ENCODE measurements at places on chromosomes 11 and 22.
A peak's percentile ranks its signal among the peaks of the same experiment; 100 is the strongest.

GRCh38 chr11:118497831-118498230 is 29.4 kb upstream of the TTC36 start:
- no peak for DNase-seq

DNA sequence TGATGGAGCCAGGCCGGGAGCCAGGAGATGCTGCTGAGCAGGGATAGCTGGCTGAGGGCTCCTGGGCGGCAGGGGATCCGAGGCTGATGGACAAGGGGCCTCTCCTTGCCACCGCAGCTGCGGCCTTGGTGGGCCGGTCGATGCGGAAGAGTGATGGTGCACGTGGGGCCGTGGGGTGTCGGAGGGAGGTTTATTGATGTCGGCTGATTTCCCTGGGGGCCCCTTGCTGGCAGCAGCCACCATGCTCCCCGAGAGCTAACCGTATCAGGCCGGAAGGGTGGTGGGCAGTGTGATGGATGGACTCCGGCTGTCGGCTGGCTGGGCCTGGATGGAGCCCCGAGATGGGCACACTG is 31.0 kb upstream of the CCDC188 start:
- no peak for DNase-seq

DNA sequence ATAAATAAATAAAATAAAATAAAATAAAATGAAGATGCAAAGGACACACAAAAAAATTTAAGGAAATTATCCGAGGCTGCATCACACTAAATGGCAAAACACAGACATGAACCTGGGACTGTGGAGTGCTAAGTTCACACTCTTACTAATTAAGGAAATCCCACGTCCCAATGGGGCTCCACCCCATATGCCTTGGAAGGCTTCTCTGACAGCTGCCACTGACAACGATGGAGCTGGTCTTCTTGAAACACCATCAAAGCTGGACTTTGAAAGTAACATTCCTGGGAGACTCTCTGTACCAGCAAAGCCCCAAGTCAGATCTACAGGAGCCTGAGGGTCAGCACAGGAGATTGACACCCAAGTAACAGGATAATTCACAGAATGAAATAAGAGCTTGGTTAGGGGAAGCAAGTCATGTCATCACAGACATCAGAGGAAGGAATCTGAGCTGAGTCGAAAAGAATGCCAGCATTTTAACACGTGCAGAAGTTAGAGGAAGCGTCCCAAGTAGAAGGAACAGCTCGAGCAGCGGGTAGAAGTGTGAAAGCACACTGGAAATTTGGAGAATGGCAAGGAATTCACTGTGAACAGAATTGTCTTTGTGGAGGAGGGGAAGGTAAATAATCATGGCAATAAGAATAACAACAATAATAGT is 13.8 kb downstream of the TPST2 start:
- no peak for DNase-seq

GRCh38 chr11:16178273-16178672 is 178.1 kb downstream of the SOX6 start:
- DNase-seq = no peak

DNA sequence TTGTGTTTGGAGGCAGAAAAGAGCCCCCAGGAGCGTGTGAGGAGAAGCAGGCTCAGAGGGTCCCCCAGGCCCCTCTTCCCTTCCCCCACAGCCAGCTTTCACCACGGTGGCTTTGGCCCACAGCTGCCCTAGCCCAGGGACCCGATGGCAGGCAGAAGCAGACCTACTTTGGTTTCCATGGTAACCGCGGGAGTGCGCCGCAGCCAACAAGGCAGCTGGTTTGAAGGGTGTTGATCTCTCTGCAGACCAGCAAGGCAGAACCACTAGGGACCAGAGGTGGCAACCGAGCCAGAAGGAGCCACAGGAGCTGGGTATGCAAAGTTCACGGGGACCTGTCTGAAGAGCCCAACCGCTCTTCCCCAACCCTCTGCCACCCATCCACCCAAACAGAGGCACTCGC is 69.4 kb downstream of the BUD13 start:
- peak; percentile 54 for DNase-seq

- no peak for DNase-seq
These were observed 80.2 kb downstream of the TBC1D22A start for GRCh38 chr22:46842606-46843005.

DNA sequence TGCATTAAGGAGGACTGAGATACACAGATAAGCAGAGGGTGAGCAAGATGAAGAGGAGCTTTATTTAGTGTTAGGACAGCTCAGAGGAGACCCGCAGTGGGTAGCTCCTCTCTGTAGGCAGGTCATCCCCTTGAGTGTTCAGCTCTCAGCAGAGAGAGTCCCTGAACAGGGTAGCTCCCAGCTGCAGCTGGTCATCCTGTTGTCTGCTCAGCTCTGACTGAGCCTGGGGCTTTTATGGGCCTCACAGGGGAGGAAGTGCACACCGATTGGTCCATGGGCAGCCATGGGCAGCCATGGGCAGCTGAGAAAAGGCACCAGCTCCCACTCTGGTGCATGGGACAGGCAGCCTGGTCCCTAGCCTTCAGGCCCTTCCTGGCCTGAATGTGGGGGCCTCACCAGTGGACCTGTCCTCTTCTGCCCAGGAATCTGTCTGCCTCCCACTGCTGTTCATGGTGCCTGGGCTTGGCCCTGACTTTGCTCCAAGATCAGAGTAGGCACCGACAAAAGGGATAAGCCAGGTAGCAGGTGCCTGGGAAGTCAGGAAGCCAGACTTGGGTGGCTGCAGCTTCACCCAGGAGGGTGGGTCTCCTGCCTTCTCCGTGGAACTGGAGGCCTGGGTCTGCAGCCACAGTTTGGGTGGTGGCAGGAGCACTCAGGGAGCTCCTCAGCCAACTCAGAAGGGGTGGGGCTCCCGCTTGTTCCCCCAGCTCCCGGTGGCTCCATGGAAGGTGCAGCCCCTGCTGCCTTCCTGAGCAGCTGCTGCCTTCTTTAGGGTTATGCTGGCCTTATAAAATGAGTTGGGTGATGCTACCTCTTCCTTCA is 54.7 kb downstream of the MYEOV start:
- DNase-seq = no peak

DNA sequence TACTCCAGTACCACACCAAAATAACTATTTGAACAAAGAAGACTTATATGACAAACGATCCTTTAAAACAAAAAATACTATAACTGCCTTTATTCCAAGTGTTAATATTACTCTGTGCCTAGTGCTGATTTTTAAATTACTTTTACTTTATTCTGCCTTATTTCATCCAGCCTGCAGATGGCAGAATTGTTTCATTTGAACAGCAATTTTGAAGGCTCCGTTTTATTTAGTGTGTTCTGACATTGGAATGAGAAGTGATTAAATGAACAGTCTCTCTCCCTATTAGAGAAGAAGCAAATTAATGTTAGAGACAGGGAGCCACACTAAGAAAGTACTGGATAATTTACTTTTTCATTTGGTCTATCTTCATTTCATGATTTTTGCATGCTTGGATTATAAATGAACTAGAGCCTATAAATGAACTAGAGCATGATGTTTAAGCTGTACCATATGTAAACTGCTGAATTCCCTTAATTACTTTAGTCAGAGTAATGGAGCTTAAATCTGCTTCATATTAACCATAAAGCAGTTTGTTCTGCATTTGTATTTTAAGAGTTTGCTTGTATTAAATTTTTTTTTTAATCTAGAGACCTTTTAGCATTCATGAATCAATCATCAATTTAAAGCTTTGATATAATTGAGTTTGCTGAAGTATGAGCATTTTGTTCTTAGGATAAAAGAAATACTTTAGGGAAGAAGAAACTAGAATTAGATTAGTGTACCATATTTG is 9.8 kb downstream of the PDHX start:
- no peak for DNase-seq
